ENCODE measurements at places on chromosomes 7 and 10.

GRCh38 chr10:95406651-95407280 is 116.0 kb upstream of the PDLIM1 start:
- DNase-seq, result no peak

DNA sequence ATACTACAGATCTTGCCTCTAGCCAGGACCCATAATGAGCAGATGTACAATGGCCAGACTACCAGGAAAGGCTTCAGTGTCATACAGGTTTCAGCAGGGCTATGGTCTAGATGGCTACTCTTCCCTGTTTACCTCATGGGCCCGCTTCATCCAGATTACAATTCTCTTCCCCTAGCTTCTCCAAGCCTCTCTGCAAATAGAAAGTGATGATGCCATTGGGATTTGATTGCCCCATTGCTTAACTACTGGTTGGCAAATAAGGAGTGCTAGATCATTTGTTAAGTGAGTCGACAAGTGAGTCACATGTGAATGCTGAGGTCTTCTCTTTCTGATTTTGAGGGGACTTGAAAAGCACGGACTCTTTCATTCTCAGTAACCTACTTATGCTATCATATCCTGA is 361.5 kb upstream of the LRRTM3 start:
- DNase-seq, result no peak

DNA sequence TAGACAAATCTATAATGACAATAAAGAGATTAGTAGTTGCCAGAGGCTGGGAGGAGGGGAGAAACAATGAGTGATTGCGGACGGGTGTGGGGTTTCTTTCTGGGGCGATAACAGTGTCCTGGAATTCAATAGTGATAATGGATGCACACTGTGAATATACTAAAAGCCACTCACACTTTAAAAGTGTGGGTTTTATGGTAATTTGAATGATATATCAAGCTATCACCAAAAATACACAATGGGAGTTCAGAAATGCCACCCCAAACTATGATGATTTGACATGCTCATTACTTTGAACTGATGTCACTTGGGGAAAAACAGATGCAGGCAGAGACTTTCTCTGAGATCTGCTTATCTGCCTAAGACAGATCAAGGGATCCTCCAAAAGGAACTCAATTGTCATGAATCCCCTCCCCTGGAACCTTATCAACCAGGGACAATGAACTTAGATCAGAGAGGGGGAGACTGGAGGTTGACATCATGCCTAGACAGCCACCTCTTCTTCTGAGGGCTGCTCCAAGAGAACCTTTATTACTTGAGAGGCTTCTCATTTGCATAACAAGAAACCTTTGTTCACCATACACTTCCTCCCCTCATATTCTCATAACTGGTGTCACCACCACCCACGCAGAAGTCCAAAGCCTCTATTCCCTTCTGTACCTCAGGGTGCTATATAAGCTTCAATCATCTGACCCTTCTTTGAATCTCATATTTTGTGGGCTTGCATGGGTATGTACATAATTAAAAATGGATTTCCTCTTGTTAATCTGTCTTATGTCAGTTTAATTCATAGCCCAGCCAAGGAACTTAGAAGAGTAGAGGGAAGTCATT is 14.8 kb upstream of the ZC3HAV1 start:
- DNase-seq, result no peak

DNA sequence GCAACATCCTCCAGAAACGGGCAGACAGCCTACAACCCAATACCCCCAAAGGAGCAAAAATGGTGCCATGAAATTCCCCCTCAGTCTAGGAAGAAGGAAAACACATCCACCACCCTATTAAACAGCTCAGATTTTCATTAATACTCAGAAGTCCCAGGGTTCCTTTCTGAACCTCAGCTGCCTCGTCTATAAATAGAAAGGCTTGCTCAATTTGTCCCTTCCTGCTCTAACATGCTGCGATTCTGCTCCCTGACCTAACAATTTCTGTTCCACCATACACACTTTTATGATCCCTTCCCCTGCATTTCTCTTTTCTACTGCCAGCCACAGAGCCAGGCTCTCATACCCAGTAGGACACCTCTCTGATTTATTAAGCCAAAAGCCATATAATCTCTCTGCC is 68.1 kb downstream of the MTERF1 start:
- no peak for DNase-seq

- no peak for DNase-seq
These were observed 366 bp upstream of the TAF3 start for GRCh38 chr10:7817984-7818294.

DNA sequence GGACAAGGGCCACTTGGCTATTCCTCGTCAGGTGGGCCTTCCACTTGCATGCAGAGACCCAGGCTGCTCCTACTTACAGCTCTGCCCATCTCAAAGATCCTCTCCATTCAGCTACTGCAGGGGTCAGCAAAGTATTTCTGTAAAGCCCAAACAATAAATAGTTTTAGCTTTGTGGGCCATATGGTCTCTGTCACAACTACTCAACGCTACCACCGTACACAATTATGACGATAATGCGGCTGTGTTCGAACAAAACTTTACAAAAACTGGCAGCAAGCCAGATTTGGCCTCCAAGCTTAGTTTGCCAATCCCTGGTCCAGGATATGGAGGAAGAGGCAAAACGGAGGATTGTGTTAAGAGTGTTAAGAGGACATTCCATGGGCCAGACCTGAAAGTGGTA is 12.8 kb downstream of the RAB11FIP2 start:
- no peak for DNase-seq

- no peak for DNase-seq
These were observed 147.1 kb downstream of the BUB3 start for GRCh38 chr10:123301077-123301857.

DNA sequence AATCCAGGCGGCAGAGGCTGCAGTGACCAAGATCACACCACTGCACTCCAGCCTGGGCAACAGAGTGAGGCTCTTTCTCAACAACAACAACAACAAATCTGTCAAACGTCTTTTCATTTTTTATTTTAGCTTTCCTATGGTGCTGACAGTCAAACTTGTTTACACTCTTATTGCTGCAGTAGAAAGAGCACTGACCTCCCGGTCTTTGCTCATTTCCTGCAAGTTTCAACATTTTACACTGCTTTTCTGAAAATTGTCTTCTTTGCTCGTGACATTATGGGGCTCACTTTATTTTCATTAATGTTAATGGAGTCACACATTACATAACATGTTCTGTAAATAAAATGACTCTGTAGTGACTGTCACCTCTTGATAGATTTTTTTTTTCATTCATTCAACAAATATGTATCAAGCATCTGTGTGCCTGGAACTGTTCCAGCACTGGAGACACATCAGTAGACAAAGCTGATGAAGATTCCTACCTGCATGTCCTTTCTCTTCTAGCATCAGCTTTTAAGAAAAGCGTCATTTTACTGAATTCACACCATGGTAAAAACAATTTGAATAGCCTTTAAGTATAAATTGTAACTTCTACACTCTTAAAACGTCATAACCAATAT is 277.3 kb downstream of the CELF2 start:
- DNase-seq, result no peak

DNA sequence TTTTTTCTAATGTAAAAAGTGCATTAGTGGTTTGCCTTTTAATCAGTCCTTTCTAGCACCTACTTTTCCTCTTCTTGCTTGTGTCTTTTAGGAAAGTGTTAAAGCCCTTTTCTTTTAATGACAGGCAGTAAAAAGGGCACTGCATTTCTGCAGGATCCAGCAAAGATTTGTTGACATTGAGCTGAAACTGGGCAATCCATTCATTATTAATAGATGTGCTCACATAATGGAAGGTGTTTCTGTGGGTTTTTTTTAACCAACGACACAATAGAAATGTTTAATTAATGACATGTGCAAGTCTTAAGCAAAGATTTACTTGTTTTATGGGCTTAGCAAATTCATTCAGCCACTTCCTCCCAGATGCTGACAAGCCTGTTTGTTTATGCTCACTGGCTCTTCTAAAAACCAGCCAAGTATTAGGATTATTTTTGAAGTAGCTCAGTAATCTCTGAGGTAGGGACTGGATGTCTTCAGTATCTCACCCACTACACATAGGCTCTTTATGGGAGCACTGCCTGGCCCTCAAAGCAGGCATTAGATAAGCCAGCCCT is 1201.1 kb downstream of the SORCS1 start:
- no peak for DNase-seq

DNA sequence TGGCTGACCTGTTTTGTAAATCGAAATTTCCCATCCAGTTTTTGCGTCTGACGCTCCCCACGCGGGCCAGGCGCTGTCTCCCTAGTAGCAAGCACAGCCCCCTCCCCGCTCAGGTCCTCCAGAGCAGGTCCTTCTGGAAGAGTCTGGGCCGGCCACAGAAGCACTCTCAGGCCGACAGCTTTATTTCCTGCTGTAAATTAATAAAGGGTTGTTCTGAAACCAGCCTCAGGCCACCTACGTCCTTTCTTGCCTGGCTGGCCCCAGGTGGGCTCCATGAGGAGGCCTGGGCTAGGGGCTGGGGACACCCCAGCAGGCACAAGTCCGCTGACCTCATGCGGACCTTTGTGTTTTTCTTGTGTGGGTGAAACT is 35.2 kb downstream of the CAMK2B start:
- DNase-seq, result no peak

GRCh38 chr7:82442492-82443035 is 1.0 kb downstream of the CACNA2D1 start:
- DNase-seq, result no peak

DNA sequence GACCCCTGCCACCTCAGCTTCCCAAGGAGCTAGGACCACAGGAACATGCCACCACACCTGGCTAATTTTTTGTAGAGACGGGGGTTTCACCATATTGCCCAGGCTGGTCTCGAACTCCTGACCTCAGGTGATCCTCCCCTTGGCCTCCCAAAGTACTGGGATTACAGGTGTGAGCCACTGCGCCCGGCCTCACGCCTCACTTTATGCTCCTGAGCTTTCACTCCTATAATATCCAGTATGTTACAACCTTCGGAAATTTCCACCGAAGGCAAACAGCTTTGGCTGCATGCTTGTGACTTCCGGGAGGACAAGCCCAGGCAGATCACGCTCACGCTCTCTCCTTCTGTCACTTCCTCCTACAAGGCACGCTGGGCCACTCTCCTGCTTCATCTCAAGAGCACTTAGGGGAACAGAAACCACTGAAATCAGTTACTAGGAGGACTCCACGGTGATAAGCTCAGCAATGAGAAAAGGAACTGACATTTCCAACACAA is 4.4 kb upstream of the MAD1L1 start:
- DNase-seq, result no peak

DNA sequence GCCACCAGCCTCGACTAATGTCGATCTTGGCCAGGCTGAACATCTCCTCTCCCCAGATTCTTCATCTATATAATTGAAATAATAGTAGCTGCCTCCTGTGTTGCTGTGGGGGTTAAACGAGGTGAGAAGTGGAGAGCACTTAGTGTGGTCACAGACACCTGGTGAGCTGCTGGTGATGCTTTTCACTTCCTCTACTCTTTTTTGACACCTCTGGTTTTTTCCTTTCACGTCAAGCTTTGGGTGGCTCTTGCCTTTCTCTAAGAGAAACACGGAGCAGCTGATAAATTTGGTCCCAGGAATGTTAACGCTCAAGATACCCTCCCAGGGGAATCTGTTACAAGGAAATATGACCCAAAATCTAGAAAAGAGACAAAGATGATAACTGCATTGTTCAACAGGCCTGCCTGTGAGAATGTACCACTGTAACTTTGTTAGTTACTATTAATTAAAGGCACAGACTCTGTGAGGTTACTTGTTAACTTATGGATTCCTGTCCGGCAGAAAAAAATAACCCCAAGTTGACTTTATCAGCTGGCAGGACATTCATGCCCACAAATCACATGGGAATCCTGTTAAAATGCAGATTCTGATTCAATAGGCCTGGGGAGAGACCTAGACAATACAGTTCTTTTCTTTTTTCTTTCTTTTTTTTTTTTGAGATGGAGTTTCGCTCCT is 9.5 kb upstream of the NPFFR1 start:
- DNase-seq, result no peak

DNA sequence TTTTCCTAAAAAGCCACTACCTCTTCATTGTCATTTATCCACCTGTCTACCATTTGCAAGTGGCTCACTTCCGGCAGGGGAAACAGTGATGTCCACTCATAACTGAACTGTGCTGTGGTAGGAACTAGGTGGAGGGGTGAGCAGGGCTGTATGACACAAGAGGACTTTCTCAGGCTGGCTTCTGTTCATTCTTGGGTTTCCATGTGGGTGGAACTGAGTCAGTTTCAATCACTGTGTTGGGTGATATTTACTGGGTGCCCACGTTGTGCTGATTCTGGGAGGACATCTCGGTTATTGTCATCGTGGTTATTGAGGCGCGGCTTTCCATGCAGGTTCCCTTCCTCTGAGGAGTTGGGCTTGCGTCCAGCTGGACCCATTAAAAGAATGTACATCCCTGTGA is 38.8 kb downstream of the RAMP3 start:
- no peak for DNase-seq

DNA sequence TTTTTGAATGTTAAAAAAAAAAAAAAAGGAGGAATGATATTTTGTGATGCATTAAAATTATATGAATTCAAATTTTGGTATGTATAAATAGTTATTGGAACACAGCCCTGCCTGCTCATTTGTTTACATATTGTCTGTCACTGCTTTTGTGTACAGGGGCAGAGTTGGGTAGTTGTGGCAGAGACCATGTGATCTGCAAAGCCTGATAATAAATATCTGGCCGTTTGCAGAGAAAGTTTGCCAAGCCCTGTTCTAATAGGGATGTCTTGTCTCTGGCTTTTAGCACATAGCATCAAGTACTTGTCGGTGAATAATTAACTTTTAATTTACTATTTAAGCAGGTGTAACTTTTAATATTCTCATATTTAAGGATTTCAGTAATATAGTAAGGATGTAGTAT is 19.8 kb downstream of the TSPAN13 start:
- no peak for DNase-seq

GRCh38 chr7:134365341-134366054 is 48.8 kb upstream of the SLC35B4 start:
- no peak for DNase-seq

- DNase-seq, result no peak
These were observed 136.7 kb downstream of the PDE1C start for GRCh38 chr7:31933481-31933880.

GRCh38 chr7:91344911-91345310 is 80.7 kb downstream of the FZD1 start:
- DNase-seq, result no peak

DNA sequence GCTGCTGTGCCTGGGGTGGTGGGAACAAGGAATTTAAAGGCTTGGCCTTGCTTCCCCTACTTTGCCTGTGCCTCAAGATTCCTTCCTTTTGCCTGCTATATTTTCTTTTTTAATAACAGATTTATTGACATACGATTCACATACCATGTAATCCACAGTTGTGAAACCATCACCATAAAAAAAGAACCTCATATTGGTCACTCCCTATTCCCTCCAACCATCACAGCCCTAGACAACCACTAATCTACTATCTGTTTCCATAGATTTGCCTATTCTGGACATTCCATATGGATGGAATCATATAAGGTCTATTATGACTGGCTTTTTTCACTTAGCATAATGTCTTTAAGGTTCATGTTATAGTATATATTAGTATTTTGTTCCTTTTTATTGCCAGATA is 59.3 kb upstream of the TRIM8 start:
- DNase-seq, result no peak

DNA sequence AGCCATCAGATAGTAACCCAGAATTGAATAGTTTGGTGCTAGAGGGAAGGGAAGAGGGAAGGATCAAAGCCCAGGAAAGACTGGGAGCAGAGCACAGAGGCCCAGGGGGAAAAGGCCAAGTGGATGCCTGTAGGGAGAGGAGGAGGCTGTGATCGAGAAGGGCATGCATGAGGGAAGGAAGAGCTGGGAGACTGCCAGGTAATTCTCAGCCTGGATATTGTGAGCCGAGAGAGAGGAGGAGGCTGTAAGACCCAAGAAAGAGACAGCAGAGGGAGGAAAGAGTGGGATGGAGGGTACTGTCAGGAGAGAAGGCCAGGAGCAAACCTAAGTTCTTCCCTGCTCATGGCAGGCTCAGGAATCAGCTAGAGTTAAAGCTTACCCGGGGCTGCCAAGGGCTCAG is 178.2 kb downstream of the CCDC3 start:
- no peak for DNase-seq
